Stimulated activated CD4-positive, alpha-beta T cell treated with anti-CD3 and anti-CD28 coated beads, Interleukin-4, amount 100 ng/mL, for 24 hours (primary cell): ENCODE measurements at places on chromosomes 6 and 20.

GRCh38 chr6:98241630-98242029 is 592.7 kb upstream of the POU3F2 start:
- DNase-seq: no peak

- no peak for DNase-seq
These were observed 28.3 kb downstream of the MAP7 start for GRCh38 chr6:136521911-136522310.

DNA sequence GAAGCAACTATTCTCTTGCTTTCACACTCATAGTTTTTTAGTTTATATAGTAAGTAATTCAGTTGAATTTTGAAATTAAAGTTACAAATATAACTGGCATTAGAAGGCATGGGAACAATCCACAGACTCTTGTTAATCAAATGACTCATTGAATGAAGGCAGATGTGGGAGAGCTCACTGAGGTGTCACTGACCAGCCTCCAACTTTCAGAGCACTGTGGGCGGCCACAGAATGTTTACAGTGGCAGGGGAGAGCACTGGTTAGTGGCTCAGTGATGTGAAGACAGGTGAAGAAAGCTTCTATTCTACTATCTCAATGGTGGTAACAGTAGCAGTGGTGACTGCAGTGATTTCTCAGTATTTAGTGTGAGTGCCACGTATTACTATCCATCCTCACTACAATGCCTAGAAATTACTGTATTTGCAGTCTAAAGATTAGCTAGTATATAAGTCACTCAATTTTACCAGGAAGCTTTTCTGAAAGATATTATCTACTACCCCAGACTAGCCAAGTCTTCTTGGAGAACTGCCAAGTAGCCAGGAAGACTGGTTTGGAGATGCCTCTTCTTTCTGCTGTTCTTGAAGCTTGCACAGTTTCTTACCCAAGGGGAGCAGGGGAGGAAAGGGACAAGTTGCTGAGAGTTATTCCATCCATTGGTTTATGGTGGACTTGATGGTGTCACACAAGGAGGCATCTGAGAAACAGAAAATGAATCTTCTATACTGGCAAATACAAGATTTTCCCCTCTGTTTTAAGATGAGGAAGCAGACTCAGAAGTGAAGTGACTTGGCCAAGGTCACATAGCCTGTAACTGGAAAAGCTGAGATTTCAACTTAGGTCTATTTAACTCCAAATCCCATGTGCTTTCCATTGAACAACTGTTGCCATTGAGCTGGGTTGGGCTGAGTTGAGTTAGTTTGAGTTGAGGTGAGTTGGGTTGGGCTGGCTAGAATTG is 231.2 kb downstream of the ANKRD60 start:
- no peak for DNase-seq

DNA sequence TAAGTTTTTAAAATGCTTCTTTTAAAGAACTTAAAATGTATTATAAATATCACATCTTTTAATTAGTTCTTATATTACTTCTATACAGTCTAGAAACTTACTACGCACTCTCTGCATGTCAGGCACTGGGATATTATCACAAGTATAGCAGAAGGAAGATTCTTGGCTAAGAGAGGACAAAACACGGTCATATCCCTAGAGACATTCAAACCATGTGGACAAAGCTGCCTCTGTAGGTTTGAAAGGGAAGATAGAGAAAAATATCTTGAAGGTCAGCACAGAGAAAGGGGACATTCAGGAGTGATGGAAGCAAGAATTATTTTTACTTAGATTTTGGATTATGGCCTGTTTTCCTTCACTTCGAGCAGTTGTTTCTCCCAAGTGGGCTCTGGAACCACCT is 64.1 kb downstream of the LRRC1 start:
- no peak for DNase-seq

DNA sequence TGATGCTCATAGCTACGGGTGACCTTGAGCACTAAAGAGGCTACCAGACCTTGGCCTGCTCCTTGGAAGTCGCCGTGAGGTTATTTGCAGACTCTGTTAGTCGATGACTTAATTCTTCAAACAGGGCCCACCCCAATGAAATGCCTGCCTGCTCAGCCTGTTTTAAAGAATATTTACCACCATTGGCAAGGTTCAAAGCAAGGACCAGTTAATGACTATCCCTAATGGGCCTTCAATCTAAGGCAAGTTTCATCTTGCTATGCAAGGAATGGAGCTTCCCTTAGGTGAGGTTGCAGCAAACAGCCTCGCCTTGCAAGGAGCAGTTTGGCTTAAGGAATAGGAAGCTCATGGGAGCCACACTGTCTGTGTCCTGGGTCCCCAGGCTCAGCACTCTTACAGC is 22.9 kb upstream of the SPO11 start:
- no peak for DNase-seq

DNA sequence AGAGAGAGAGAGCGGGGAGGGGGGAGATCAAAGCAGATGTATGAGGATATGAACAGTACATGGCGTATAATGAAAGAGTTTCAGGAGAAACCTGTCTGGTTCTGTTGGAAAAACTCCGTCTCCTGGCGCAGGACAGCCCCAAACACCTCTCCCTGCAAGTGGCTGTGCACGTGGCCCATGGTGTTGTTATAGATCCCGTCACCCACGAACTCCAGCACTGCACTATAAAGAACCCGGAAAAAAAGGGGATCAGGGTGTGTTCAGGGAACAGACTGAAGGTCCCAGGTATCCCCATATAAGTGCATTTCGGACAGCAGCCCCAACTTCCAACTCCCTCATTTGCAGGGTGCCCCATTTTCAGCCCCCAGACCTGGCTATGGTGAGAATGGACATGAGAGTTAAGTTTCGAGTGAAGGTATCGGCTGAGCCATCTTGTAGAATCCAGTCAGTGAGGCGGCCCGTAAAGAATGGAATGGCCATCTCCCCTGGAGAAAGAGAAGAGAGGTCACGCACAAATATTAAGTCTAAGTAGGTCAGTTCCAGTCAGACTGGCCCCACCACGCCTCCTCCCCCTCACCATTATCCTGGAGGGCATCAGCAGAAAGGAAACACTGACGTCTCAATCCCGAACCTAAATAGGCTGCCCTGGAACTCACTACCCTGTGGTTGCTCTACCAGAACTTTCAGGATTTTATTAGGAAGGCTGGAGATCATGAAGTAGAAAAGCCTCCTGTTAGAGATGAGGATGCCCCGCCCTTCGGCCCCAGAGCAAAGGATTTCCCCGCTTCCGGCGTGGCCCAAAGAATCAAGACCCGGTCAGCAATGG is 1.3 kb downstream of the TAP1 start:
- DNase-seq: peak; percentile 42

GRCh38 chr6:164478426-164478825 is 831.0 kb downstream of the C6orf118 start:
- DNase-seq: no peak

GRCh38 chr20:5863040-5863833 is 87.1 kb downstream of the TRMT6 start:
- DNase-seq: no peak

DNA sequence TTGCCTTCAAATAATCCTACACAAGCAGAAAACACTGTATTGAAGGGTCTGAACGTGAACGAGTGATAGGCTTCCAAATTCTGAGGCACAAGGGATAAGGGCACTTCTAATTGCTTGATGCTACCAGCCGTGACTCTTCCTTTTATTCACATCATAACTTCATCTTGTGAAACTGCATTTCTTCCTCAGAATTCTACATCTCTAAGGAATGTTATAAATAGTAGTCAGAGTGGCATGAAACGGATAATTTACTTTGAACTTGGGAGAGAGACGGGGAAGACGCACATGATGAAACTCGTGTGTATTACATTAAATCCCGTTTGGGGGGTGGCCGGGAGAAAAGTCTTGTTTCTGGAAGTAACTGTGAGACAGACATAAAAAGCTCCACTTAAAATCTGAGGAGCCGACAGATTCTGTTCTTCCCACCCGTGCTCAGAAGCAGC is 754 bp downstream of the HDDC2 start:
- DNase-seq: no peak

DNA sequence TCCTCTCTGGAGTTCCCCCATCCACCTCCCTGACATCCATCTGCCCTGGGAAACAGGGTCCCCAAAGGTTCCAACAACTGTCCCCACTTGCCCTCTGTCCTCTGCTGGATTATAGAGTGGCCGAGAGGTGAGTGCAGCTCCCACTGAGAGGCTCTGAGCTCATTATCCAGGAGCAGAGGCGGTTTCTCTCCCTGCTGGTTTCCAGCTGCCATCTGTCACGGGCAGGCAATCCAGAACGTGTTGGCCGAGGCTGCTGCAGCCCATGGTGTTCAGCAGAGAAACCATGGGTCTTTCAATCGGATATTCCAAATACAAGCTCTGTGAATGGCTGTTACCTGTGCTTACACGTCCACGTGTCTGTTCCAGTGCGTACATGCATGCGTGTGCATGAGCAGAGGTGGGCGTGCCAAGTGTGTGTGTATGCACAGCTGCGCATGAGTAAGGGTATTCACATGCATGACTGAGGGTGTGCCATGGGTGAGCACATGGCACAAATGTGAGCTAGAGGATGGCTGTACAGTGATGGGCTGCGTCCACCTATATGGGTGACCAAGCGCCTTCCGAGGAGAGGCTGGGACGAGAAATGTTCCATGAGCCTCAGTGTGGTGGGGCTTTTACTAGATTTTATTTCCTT is 183.7 kb upstream of the PMEPA1 start:
- DNase-seq: no peak

DNA sequence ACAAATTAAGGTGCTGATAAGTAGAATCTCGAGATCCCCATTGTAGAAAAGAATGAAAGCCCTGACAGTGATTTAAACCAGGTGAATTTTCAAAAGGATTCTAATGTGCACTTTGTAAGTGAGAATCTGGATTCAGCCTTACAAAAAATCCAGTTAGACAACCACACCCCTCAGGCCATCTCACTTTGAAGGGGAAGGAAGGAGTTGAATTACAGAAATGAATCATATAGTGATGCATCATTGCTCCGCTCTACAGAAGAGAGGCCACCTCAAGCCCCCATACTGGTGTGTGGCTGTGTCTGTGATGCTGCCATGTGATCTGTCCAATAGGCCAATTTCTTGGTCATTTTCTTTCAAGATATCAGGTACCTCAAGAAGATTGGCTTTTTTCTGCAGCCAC is 85.5 kb upstream of the NT5E start:
- no peak for DNase-seq

DNA sequence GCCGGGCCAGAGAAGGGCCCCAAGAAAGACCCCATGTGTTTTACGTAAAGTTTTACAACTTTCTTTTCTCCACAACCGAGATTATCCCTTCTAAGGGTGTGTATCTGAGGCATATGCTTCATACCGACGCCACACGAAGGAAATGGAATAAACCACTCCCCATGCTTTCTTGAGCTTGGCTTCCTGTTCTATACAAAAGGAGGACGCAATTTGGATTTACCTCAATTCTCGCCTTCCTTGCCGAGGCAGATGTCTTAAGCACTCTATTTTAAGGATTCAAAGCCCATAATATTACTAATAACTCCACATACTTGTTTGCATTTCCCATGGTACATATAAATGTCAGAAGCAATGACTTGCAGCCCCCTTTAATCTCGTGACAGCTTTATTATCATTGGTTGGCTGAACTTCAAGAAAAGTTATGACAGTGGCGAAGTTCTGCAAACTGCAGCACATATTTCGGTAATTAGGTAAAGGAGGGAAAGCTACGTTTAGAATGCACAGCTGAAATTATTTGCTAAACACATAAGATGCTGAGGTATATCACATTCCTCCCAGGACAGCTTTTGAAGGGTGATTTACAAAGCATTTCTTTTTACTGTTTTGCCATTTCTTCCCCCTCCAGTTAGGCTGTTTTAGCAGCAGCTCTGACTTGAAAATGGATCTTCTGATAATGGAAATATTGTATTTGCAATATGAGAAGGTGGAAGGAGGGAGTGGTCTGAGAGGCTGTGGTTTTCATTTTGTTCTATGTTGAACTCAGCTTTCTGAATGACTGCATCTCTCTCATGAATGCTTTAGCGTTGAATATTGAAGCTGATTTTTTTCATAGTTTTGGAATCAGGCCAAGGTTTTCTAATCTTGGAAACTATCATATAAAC is 330.5 kb downstream of the EPHA7 start:
- no peak for DNase-seq

DNA sequence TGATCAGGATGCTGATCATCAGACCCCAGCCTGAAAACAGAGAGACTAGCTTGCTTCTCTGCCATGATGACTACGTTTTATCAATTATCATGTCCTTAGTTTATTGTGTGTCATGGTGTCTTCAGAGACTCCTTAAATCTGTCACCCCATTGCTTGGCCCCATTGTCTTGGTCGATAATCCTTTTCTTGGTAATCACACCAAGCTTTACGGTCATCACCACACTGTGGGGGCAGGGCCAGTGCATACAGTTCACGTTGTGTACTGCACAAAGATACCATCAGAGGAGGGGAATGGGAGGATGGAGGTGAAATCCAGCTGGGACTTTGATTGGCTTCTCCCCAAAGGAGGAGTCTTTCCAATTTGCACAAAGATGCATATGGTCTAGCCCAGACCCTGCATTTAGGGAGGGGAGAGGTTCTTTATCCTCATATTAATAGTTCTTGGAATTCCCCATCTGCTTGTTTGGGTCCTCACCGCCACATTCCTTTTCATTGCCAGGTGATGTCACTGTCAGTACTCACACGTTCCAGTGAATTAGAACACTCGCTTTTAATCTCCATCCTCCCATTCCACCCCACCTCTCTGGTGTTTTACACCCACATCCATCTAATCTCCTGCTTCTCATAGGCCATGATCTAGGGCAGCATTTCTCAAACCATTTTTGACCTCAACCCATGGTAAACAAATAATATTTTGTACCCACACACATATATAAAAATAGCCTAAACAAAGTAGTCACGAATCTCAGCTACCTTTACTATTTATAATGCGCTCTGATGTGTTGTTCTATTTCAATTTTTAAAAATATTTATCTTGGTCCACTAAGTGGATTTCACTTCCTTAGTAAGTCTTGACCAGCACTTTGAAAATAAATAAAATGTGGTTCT is 5.7 kb downstream of the ETV7 start:
- DNase-seq: no peak

DNA sequence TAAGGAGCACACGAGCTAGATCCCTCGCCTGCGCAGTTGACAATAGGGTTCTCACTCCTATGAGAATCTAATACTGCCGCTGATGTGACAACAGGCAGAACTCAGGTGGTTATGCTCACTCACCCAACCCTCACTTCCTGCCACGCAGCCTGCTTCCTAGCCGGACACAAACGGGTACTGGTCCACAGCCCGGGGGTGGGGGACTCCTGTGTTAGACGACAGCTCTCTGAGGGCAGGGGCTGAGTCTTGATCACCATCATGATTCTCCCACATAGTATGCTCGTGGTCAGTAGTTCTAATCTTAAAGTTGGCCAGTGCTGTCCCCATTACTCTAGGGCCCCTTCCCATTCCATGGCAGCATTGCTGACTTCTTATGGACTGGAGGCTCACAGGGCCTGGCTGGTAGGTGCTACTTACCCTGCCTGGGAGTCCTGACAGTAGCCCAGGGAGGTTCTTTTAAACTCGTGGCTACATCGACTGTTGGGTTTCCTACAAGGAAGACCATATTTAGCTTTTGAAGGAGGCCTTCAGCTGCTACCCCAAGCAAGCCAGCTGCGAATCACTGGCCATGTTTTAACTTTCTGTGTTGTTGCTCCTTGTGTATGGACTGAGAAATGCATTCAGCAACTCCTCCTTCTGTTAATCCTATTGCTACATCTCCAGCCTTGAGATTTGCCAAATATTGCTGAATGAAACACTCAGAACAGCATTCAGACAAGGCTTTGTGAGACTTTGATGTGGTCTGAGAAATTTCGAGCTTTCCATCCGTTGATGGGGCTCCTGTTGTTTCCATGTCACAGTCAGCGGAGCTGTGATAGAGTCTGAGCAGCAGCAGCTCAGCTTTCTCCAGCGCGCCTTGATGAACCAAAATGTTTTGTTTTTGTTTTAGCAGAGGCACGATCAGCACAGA is 300.3 kb downstream of the NRN1 start:
- DNase-seq: no peak
